Effector CD8-positive, alpha-beta T cell (primary cell): ENCODE measurements at places on chromosomes 5 and 9.

DNA sequence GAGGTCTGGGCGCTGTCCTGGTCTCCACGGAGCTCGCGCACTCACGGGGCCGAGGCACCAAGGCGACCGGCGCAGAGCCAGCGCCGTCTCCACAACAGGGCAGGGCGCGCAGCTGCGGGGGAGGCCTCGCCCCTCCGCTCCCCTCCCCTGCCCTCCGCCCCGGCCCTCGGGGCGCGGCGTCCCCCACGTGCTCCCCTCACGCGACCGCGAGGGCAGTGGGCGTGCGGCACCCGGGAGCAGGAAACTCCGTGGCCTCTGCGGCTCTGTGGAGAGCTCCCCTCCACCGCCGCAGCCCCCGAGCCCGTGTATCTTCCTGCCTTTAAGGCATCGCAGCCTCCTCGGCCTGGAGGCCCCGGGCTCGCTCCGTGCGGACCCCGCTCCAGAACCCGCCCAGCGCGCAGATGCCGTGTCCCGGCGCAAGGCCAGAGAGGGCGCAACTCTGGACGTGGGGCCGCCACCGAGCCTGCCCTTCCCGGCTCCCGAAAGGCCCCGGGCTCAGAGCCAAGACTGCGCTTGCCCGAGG, 708 bp upstream of the TUBB4B start:
- DNase-seq = peak; percentile 70

DNA sequence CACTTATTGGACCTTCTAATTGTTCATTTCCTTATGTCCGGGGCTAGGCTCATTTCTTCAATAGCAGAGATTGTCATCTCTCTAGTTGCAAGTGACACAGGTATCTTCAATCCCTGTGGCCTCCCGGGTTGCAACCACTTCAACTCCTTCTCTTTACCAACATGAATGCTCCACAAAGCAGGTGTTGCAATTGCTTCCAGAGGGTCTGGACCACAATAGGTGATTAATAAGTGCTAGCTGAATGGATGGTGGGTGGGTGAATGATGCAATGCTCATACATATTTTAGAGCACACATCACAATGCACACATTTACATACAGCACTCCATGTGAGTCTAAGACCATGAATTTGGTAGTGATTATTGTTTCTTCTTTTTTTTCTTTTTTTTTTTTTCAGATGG, 2.6 kb downstream of the CEMIP2 start:
- DNase-seq = no peak

- DNase-seq = no peak
Measured at GRCh38 chr5:179874136-179874535, 15.5 kb upstream of the MRNIP start.

GRCh38 chr5:169006842-169007790, 293.8 kb downstream of the SLIT3 start:
- no peak for DNase-seq

DNA sequence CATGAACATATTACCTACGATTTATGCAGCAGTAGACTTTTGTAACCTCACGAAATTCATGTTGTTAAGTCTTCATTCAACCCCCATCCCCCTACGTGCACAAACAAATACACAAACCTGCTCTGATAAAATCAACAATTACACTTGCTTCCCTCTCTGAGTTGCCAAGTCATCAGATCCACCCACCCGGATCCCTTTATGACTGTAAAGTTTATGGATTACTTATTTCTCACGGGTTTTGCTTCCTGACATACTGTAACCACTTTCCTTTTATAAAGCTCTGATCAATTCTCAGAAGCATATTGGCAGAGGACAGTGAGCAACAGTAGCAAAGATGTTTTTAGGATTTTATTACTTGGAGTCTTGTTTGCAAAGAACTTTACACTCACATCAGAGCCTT, 70.5 kb downstream of the MLLT3 start:
- no peak for DNase-seq

DNA sequence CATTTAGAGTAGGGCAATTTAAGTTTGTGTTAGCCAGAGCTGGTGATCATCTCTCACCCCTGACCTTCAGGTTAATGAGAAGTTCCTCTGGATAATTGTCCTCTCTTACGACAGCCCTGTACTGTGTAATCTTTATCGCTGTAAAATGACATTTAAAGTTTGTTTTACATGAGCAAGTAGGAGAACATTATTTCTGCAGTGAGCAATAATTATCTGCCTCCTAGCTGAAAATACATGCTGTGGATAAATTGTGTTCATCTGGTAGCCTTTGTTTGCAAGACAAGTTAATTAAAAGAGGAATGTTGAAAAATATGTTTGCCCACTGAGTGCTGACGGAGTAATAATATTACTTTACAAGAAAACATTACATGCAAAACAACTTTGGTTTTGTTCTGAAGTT, 1083.8 kb upstream of the NUDT12 start:
- no peak for DNase-seq

DNA sequence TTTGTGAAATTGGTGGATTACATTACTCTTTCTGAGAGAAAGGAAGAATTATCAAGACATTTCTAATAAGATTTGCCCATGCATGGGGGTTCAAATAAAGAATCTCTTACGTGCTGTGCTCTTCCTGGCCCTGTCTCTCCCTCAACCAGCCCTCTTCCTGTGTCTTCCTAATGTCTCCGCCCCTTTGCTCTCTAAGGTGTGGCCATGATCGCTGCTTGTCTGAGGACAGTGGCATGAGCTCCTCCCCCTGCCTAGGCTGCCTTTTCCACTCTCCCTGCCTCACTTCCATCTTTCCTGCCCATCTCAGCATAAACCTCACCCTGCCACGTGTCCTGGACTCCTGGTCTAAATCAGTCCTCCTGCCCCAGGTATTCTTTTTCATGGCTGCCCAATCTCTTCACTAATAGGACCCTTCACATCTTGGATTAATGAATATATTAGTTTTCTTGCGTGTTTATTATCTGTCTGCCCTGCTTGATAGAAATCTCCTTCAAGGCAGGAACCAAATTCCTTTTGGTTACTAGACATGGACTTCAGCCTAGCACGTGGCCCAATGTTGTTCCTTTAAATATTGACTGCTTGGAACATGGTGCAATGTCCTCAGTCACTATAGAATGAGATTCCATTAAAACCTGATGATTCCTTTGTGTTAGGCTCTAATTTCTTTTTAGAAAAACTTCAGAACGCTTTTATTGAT, 122.3 kb downstream of the MTRR start:
- no peak for DNase-seq

DNA sequence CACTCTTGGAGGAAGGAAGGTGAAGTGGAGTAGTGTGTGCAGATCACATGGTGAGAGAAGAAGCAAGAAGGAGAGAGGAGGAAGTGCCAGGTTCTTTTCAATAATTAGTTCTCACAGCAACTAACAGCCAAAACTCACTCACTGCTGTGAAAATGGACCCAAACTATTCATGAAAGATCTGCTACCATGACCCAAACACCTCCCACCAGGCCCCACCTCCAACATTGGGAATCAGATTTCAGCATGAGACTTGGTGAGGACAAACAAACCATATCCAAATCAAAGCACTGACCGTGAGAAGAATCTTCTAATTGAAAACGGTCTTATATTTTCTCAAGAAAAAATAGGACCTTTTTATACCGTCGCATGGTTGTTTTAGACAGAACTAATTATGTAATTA, 468.7 kb upstream of the TYRP1 start:
- DNase-seq = no peak
